Activated CD8-positive, alpha-beta T cell treated with anti-CD3 and anti-CD28 coated beads for 36 hours (primary cell): ENCODE measurements at places on chromosomes 1 and 21.

GRCh38 chr1:222759451-222760035 is 22.5 kb downstream of the FAM177B start:
- DNase-seq = no peak

GRCh38 chr1:18481921-18482701 is 1.4 kb downstream of the KLHDC7A start:
- DNase-seq = no peak

- DNase-seq = no peak
Observed at GRCh38 chr1:161350671-161351070, 17.0 kb downstream of the CFAP126 start.

GRCh38 chr1:247638781-247639180 is 33.4 kb downstream of the OR2G3 start:
- DNase-seq = no peak

DNA sequence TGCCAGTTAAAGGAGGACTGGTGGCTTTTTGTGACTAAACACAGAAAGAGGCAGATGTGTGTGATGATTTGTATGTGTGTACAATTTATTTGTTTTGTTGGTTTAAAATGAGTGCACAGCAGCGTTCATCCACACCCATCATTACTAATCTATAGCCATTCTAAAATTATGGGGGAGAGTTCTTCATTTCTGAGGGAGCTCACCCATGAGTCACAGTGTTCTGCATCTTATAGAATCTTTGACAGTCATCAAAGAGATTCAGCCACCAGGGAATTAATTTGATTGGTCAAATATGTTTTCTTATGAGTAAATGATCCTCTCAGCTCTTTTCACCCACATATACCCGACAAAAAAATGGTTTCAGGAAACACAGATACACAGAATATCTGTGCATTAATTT is 147.9 kb downstream of the GREM2 start:
- no peak for DNase-seq

DNA sequence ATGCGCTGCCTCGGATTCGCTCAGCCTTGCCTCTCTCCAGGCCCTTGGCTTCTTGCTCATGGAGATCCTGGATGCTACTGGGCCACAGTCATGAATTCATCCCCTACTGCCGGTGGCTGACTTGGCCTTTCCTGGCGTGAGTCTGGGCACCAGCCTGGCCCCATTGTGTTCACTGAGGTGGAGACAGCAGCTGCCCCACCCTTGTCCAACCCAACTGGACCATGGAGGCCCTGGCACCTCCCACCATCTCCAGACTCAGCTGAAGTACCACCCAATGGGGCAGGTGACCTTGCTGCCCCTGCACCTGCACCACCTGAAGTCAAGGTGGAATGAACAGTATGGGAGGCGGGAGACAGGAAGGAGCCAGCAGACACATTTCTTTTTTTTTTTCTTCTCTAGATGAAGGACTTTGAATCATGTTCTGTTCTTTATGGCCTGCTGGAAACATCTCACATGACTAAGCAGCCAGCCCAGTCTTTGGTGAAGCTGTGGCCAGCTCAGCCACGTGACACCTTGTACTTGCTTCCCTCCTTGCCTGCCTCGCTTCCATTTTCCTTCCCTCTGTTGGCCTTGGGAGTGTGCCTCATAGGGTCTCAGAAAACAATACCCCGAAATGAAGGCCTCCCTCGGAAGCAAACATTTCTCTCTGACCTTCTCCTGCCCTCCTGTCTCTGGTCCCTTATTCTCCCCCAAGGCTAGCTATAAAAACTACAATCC is 3.8 kb upstream of the SLC30A2 start:
- no peak for DNase-seq

DNA sequence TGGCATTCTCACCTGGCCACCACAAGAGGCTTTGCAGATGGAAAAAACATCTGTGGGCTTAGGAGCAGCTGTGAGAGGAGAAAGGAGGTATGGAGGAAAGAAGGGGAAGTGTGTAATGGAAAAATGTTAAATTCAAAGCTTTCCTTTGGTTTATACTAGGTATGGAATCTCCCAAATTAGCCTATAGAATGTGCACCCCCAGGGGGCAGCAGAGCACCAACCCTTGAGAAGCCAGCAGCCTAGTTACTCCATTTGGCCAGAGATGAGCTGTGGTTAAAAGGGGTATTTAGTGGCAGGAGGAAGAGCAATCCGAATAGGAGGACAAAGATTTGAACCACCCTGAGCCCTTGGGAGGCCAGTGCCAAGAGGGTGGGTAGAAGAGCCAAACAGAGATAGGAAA is 97.5 kb upstream of the CTTNBP2NL start:
- peak; percentile 67 for DNase-seq

DNA sequence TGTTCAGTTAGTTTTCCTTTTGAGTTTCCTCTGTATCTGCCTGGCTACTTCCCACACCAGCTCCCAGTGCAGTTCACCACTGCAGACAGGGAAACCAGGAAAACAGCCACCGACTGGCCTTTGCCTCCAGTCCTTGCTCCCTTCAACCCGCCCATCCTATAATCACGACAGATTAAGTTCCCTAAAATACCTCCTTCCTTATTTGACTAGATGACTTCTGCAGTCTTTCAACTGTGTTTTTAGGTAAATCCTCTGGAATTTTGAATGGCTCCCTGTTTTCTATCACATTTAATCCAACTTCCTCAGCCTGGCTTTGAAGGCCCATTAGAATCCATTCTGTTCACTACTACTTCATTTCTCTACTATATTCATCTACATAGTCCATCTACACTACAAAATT is 37.6 kb downstream of the BEND5 start:
- DNase-seq = no peak

GRCh38 chr1:233673261-233673946 is 59.5 kb downstream of the KCNK1 start:
- no peak for DNase-seq

DNA sequence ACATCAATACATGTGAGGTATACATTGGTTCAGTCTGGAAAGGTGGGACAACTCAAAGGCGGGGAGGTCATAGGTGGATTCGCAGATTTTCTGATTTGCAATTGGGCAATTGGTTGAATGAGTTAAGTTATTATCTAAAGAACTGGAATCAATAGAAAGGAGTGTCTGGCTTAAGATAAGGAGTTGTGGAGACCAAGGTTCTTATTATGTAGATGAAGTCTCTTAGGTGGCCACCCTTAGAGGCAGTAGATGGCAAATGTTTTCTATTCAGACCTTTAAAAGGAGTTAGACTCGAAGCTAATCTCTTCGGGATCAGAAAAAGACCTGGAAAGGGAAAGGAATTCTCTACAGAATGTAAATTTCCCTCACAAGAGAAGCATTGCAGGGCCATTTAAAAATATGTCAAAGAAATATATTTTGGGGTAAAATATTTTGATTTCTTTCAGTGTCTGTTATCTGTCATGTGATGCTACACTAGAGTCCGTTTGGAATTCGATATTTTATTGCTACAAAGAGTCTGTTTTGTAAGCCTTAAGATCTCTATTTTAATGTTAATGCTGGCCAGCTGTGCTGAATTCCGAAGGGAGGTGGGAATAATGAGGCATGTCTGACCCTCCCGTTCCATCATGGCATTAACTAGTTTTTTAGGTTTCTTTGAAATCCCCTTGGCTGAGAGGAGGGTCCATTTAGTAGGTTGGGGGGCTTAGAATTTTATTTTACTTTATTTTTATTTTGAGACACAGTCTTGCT is 265.1 kb downstream of the PTPRU start:
- no peak for DNase-seq
